ENCODE measurements at places on chromosomes 13 and 19.

DNA sequence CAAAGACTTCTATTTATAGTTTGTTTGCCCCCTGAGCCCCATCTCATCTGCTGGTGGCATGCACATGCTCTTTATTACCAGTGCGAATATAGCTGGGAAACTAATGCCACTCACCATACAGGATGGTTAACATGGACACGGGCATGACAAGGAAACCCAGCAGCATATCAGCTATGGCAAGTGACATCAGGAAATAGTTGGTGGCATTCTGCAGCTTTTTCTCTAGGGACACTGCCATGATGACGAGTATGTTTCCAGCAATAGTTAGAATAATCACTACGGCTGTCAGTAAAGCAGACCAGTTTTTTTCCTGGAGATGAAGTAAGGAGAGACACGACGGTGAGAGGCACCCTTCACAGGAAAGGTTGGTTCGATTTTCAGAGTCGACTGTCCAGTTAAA, 1.5 kb downstream of the HTR2A start:
- DNase-seq = no peak

DNA sequence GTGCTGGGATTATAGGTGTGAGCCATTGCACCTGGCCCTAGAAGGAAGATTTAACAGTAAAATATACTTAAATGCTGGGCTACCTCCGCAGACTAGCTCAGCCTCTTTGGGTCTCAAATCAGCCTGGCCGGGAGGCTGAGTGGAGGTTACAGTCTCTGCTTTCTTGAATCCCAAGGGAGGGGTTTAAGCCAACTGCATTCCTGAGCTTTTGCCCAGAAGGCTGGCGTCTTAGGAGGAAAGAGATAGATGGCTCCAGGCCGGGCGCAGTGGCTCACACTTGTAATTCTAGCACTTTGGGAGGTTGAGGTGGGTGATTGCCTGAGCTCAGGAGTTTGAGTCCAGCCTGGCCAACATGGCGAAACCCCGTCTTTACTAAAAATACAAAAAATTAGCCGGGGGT, 623 bp upstream of the C5AR1 start:
- no peak for DNase-seq

GRCh38 chr19:2726904-2727639, 5.9 kb upstream of the DIRAS1 start:
- no peak for DNase-seq

GRCh38 chr13:76331943-76332712, 554.1 kb downstream of the KCTD12 start:
- DNase-seq = no peak

- DNase-seq = no peak
Measured at GRCh38 chr19:5018224-5019015, 49.5 kb downstream of the KDM4B start.

- no peak for DNase-seq
Measured at GRCh38 chr13:45521297-45521696, 56.6 kb downstream of the COG3 start.

DNA sequence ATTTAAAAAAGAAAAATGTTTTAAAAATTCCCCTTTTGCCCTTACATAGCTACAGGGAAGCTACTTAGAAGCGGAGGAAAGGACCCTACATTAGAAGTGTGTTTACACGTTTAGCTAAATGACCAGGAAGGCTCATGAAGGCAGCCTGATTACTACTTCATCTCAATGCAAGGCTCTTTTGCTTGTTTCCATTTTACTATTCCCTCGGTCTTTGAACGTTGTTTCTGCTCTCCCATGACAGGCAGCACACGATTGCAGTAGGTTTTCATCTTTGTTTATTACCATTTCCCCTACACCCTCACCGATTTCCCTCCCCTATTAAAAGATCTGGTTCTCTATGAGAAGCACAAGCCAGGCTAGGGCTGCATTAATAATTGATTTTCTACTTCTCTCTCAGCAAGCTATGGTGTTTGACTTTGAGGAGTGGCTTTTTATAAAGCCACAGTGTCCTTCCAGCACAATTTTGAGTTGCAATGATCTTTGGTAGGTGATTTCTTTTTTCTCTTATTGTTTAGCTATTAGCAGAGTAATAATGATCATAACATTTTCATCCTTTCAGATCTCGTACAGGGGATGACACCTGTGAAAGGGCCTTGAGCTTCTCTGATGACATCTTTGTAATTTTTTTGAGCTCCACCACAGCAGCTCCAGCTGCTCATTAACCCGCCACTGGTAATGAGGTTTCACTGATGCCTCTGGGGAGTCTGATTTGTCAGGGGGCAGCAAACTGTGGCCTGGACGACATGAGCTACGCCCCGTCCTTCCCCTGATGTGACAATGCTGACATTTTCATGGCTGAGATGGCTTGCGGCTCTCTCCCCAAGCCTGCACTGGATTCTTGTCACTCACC, 670.3 kb downstream of the UQCRFS1 start:
- no peak for DNase-seq

DNA sequence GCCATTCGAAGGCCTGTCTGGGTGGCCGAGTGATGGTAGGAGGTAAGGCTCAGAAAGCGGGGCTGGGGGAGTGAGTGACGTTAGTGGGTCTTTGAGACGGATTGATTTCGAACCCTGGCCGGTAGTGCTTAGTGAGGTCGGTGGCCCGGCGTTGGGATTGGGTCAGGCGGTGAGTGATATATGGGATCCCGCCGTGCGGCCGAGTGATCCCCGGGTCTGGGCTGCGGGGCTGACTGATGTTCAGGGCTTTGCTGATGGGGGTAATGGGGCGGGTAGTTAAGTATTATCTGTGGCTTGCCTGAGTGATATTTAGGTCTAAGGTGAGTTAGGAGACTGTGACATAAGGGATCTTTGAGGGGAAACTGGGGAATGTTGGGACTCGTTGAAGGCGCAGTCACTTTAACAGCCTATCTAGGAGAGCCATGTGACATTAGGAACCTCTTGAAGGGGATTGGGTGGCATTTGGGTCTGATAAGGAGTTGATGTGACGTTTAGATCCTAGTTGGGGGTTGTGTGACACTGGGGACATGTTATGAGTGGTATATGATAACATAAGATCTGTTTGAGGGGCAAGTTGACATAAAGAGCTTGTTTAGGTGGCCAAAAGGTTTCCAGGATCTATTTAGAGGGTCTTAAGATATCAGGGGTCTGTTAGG, 543 bp downstream of the PSMC4 start:
- no peak for DNase-seq

- DNase-seq = peak; percentile 85
Measured at GRCh38 chr19:13164343-13165161, 14.3 kb downstream of the IER2 start.

- no peak for DNase-seq
Measured at GRCh38 chr13:81686877-81687276, 1346.0 kb upstream of the SPRY2 start.

GRCh38 chr13:111339366-111340143, 19.1 kb downstream of the TEX29 start:
- peak; percentile 45 for DNase-seq

Measured in type B pancreatic cell (in vitro differentiated cells).